ENCODE measurements at places on chromosomes 7 and 10.
A peak's percentile ranks its signal among the peaks of the same experiment; 100 is the strongest.

DNA sequence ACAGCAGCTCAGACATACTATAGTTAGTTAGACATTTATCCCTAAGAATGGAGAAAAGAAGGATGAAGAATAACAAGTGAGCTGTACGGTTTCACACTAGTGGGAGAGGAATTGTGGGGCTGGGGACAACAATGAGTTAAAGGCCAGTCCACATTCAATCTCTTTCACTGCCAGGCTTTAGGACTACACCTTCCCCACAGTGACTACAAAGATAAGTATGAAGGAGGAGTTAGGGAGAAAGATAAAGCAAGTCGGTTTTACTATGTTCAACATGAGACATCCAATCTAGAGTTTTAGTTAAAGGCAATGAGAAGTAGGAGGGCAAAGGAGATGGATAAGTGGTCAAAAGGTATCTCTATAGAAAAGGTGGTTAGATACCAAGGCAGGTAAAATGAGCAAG is 16.3 kb downstream of the ARHGAP12 start:
- no peak for DNase-seq

DNA sequence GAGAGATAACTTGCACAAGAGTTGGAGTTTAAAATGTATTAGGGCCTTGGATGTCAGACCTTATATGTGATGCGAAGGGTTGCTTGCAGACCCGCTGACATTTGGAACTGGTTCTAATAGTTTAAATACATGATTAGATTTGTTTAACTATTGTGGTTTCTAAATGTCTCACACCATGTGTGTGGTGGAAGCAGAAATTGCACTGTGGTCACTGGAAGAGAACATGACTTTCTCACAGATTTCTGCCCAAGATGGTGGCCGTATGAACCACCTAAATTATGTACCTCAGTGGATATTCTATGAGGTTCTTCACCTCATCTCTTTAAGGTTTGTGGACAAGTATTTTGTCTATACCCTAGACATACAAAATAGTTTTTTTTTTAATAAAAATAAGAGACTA is 8.2 kb upstream of the C1QL3 start:
- no peak for DNase-seq

GRCh38 chr7:27890205-27890849 is 150.4 kb downstream of the TAX1BP1 start:
- no peak for DNase-seq

- DNase-seq = no peak
Observed at GRCh38 chr10:73465978-73466726, 29.7 kb downstream of the PPP3CB start.

GRCh38 chr10:95513941-95514392 is 47.2 kb downstream of the SORBS1 start:
- peak; percentile 75 for DNase-seq

- DNase-seq = no peak
Observed at GRCh38 chr7:70037171-70037933, 439.1 kb downstream of the AUTS2 start.

DNA sequence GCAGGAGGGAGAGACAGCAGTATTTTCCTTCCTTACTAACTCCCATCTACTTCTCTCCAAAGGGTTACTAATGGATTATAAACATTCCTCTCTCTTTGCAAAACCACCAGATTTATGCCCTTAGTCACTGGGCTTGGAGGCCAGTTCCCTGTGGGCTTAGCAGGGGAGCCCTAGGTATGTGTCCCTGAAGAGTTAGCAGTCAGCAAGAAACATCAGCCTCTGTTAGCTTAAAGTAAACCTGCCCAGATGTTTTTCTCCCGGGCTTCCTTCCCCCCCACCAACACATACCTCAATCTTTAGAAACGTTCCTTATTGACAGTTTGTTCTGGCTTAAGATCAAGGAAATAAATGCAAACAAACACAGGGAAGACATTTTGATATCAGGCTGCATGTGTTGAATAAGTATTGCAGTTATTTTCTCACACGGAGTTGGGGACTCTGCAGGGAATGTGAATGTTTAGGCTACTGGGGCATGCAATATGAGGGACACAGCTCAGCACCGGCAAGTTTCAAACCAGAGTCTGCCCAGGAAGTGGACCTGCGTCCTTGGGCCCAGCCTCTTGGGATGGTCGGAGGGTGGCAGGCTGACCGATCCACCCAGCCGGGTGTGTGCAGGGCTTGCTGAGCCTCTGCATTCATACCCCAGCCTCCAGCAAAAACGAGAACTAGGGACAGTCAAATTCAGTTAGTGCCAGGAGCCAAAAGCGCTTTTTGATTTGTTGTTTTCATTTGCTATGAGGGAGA is 252.0 kb upstream of the GRB10 start:
- DNase-seq = no peak

DNA sequence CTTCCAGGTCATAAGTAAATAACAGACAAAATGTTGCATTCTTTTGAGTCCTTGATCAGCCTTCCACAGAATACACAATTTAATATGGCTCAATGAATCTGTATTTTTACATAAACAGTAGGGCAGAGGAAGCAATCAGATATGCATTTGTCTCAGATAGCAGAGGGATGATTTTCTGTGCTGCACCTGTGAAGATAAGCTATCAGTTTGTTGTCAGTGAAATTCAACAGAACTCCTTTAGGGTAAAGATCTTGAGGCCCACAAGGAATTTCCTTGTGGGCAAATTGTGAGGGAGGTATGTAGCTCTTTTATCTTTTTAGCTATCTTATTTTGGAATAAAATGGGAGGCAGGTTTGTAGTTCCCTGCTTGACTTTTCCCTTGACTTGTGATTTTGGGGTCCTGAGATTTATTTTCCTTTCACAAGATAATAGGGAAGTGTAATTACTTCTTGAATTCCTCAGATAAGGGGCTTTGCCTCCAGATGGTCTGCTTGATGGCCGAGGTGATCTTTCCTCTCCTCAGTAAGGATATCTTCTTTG is 60.8 kb upstream of the CYP2C18 start:
- no peak for DNase-seq

DNA sequence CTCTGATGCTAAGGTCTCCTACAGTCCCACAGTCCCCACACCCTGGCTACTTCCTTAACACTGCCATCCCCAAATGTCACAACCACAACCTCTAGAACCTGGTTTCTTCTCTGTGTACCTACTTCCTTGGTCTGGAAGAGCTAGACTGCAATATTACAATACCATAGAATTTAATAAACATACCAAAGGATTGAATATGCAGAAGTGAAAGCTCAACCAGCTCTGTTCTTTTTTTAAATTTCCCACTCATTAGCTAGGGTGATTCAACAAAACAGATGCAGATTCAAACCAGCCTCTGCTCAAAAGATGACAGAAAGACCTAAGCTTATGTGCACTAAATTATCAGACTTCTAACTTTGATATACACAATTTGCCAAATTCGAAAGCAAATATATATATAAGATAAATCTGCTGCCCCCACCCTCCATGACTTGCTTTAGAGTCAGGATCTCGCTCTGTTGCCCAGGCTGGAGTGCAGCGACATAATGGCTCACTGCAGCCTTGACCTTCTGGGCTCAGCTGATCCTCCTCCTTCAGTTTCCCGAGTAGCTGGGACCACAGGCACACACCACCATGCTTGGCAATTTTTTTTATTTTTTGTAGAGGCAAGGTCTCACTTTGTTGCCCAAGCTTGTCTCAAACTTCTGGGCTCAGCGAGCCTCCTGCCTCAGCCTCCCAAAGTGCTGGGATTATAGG is 212.6 kb downstream of the CHCHD3 start:
- DNase-seq = no peak

- no peak for DNase-seq
Observed at GRCh38 chr7:69692611-69693010, 94.3 kb downstream of the AUTS2 start.

DNA sequence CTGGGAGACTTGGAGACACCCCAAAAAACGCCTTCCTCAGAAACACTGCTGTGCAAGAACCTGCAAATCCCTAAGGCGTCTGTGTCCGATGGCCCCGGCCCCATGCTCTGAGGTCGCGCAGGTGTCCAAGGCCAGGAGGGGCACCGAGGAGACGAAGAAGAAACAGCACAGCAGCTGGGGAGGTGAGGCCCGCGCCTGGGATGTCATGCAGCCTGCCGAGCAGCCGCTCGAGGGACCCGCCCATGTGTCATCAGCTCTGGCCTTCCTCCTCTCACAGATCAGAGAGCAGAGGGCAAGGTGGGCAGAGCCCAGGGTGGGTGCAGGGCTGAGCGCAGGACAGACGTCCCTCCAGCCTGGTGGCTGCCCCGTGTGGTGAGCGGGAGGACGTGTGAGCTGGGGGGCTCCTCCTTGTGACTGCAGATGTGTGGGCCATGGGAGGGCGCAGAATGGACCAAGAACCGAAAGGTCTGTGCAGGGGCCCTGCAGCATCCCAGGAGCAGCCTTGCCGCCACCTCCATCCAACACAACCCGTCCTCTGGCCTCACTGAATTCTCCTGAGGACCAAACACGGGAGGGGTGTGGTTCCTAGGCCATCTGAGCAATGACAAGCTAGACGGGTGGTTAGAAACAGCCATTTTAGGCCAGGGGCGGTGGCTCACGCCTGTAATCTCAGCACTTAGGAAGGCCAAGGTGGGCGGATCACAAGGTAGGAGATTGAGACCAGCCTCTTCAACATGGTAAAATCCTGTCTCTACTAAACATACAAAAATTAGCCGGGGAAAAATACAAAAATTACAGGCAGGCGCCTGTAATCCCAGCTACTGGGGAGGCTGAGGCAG is 13.1 kb upstream of the GPER1 start:
- no peak for DNase-seq

- DNase-seq = no peak
Observed at GRCh38 chr7:101635484-101635883, 6.4 kb upstream of the MYL10 start.

GRCh38 chr10:64156166-64156565 is 635.0 kb downstream of the REEP3 start:
- DNase-seq = no peak

- DNase-seq = no peak
Observed at GRCh38 chr7:45077579-45077978, 11.2 kb downstream of the NACAD start.

GRCh38 chr7:86558680-86559501 is 84.8 kb upstream of the GRM3 start:
- DNase-seq = no peak

- no peak for DNase-seq
Observed at GRCh38 chr7:140540136-140540777, 61.0 kb upstream of the MKRN1 start.

DNA sequence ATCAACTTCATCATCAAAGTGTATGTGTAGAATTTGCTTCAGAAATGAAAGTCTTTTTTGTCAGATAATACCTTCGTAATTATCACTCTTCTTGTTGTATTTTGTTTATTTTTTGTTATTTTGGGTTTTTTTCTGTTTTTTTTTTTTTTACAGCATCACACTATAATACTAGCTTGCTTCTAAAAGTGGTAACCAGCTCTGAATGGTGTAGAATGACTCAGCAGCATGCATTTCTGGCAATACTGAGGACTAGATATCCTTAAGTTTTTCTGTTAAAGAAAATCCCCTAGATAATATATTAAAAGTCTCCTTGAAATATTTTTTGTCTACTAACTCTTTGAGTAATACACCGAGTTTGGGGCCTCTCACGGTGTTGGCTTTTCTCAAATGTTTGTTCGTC is 109.1 kb downstream of the LMBR1 start:
- DNase-seq = no peak
